ENCODE measurements at places on chromosomes 2 and 18.

DNA sequence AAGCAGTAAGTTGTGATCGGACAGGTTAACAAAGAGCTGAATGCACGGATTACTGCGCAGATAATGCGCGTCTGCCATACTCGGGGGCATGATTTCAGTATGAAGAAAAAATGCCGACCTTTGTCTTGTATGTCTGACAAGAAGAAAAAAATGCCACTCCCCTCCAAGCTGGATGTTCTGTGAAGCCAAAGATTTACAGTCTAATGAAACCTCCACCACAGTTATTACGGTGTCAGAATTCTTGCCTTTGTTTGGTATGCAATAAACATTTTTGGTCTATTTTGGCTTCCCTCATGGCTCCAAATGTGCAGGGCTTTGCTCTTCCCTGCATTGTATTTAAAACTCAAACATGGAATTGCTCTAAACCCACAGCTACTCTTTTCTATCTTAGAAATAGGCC, 72.2 kb upstream of the THUMPD2 start:
- no peak for DNase-seq

DNA sequence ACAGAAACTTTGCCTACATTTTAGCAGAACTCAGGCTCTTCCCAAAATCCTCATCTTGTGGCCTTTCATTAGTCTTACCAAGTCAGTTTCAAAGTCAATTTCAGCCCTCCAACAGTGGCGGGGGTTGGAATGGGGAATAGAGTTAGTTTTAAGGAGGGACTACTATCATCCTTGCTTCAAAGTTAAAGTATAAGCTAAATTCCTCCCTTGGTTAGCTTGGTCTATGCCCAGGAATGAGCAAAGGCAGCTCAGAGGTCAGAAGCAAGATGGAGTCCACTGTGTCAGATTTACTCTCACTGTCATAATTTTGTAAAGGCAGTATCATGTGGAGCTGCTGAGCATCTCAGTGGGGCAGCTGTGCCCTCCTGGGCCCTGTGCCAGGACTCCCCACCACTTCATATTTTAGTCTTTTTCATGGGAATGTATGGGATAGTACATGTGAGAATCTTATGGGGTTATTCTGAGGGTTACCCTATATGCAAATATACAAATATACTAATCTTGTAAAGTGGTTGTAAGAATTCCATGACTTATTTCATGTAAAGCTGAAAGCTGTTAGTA, 145.2 kb upstream of the MMADHC start:
- no peak for DNase-seq

DNA sequence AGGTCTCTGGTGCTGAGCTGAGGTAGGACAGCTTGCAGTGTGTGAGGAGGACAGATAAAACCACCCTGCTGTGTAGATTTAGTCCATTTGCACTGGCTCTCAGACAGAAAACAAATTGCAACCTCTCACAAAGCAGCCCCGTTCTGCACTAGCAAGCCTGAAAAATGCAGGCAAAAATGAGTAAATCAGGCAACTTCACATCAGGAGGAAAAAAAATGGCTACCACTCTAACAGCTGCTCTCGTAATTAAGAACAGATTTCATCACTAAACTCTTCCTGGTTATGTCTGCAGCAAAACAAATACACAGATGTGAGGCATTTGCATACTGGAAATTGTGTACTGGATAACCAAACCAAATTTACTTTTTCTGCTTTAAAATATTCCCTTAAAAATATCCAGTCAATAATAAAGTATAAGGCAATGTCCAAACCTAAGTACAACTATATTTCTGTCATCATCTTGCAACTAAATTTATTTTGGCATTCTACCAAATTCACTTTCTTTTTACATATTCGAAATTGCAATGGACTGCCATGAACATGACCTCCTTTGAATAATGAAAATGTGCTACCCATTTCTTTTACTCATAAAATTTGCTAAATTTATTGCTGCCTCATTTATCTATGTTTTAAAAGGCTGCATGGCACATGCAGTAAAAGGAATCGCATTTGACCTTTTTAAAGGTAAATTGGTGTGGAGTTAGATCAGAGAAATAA, 157.4 kb downstream of the AFF3 start:
- DNase-seq = no peak

DNA sequence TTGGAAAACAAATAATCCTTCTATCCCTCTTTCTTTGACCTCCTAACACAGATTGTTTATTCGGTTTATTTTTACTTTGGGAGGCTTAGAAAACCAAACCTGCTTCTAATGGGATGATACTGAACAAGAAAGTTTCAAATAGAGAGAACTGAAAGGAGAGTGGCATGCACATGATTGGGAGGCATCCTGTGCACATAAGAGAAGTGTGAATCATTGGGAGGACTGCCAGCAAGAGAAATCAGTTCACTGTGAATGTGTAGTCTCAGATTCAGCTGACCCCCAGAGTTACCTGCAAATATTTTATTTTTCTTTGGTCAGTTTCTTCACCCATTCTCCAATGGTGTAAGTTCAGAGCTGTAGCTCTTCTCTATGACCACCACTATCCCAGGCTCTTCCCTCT, 1363.2 kb upstream of the ACVR2A start:
- DNase-seq = no peak
